NCI-H1694 treated with DMSO at 0.1 percent for 48 hours (cell line): ENCODE measurements at places on chromosomes 4 and X.

DNA sequence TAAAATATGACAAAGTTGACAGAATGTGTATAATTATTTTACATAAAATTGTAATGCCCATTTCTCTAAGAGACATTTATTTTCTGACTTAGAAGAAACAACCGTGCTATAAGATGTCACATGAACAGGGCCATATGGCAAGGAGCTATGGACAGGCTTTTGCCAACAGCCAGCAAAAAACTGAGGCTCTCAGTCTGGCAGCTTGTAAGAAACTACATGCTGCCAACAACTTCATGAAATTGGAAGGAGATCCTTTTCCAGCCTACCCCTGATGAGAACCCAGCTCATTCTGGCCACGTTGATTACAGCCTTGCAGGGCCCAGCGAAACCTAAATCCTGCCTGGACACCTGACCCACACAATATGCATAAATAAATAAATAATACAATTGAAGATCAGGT lies 250.3 kb upstream of the ARSJ start:
- DNase-seq: no peak

DNA sequence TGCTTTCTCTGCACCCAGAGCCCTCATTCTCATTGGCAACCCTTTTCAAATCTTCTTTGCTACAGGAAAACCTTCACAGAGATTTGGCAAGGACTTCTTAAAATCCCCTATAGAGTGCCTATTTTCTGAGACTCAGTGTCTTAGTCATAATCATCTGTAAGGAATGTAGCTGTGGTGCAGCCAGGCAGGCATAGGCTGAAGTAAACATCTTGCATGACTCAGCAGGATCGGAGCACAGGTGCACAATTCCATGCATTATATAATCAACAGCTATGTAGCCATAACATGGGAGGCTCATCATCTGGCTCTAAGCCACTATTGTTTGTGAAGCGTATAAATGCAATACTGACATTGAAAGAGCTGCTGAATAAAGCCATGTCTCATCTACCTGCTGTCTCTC lies 368.8 kb downstream of the MAGEE1 start:
- DNase-seq: no peak

- no peak for DNase-seq
These were observed 3.3 kb downstream of the KCND1 start for GRCh38 chrX:48968377-48968776.

DNA sequence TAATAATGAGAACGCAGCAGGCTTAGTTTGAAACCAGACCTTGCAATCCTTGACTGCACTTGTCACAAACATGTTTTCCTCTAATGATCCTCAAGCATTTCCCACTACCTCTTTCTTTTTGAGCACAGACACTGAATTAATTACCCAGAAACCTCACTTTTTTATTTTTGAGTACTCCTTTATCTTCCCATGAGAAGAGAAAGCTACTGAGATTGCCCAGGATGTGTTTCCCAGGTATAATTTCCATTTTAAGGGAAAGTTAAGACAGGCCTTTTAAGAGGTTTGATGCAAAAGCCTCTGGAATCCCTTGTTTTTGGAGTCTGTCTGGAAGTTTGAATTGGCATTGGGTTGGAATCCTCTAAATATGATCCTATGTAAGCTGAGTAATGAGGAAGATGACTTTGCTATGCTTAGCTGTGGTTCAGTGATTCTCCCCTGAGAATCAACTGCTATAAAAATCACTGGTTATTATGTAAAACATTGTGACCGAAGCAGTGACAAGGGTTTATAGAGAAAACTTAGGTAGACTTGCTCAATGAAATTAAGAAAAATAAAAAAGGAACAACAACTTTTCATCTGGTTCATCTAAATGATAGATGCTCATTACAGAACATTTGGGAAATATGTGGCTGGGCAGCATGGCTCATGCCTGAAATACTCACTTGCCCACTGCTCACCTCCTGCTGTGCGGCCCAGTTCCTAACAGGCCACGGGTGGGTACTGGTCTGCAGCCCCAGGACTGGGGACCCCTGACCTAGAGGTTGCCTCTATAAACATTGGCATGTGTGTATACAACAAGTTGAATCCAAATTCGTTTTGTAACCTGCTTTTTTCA lies 10.8 kb upstream of the RHOH start:
- DNase-seq: no peak

DNA sequence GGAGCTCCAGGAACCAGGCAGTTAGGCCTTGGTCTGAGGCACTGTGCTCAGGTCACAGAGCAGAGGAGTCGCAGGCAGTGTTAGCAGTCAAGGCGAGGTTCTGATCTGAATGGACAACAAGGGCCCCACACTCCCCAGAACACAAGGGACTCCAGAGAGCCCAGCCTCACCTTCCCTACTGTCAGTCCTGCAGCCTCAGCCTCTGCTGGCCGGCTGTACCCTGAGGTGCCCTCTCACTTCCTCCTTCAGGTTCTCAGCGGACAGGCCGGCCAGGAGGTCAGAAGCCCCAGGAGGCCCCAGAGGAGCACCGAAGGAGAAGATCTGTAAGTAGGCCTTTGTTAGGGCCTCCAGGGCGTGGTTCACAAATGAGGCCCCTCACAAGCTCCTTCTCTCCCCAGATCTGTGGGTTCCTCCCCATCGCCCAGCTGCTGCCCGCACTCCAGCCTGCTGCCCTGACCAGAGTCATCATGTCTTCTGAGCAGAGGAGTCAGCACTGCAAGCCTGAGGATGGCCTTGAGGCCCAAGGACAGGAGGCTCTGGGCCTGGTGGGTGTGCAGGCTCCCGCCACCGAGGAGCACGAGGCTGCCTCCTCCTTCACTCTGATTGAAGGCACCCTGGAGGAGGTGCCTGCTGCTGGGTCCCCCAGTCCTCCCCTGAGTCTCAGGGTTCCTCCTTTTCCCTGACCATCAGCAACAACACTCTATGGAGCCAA lies 26.2 kb downstream of the MAGEA9 start:
- DNase-seq: no peak

GRCh38 chr4:120750152-120750525 lies 172.4 kb downstream of the PRDM5 start:
- no peak for DNase-seq

GRCh38 chr4:118981839-118982381 lies 93.3 kb downstream of the SYNPO2 start:
- peak; percentile 59 for DNase-seq

DNA sequence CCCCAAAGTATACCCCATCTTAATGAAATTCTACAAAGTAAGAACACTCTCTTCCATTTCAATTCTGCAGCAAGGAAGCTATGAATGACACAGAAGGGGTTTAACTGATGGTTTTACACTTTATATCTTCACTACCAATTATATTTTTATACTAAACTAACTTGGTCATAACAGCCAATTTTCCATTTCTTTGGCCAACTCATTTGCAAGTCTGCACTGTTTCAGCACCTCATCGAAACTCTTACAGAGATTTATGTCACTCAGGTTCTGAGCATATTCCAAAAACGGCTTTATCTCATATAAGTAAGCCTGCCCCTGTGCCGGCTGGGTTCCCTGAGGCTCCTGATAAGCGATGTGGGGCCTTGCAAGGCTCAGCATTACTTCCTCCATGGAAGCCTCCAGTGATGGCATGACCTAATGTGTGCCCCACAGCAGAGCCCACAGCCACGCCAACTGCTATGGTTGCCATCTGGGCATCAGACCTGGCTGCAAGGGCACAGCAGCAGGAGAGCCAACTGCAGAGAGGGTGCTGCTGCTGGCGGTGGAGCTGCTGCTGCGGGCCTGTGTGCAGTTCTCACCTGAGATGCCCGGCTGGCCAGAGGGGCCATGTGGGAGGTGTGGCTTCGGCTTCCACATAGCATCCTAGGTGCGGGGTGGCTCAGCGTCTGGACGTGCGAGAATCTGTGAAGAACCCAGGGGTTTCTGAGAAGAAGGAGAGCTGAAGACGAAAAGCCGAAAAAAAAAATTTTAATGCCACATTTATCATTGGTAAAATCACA lies 13.4 kb upstream of the IBSP start:
- no peak for DNase-seq

DNA sequence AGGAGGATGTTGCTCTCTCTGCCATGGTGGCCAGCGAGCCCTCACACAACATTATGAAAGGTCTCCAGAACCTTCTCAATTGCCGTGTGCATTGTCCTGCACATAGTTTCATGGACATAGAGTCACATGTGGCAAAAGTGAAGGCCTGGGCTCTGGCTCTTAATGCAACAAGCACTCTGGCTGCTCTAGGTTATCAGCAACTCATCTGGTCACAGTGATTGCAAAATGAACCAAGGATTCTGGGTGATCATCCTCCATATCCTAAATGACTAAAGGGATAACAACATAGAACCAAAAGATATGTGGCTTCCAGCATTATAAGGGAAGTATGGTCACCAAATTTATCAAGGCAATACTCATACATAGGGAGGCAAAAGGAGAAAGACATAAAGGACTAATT lies 175.2 kb downstream of the MGST2 start:
- DNase-seq: no peak

- DNase-seq: no peak
These were observed 81.3 kb downstream of the STOX2 start for GRCh38 chr4:183986291-183986970.

- DNase-seq: no peak
These were observed 1.6 kb upstream of the GSX2 start for GRCh38 chr4:54098375-54098774.

- no peak for DNase-seq
These were observed 190.8 kb downstream of the HTR2C start for GRCh38 chrX:114774691-114775090.

DNA sequence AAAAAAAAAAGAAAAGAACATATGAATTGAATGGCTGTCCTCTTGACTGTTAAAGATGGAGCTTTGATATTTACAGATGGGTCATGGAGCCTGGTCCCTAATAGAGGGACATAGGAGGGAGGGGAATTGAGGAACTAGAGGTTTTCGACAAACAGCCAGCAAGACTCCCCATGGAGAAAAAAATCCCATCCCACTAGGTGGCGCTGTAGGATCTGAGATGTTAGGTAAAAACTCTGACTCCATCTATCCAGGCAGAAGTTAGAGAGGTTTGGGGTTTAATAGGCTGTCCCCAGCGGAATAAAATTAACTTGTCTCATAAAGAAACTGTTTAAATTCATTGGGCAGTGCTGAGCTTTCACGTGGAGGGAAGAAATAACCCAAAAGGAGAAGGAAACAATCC lies 45.9 kb downstream of the HMGB2 start:
- DNase-seq: peak; percentile 23

DNA sequence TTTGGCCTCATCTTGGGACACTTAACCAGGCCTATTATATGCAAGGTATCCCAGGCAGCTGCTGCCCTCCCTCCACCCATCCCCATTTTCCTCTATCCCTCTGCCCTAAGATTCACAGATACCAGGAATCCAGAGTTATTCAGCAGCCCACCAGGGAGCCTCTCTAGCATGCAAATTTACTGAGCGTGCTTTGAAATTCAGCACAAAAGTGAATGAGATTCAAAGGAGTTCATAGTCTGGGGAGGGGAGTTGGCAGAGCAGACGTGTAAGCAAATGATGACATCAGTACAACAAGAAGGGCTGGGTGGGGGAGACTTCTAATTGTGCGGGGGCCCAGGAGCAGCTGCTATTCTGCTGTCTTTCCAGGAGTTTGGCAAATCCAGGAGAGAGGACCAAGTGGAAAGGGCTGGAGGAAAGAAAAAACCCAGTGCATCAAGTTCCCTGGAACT lies 1.7 kb upstream of the MTM1 start:
- DNase-seq: no peak

DNA sequence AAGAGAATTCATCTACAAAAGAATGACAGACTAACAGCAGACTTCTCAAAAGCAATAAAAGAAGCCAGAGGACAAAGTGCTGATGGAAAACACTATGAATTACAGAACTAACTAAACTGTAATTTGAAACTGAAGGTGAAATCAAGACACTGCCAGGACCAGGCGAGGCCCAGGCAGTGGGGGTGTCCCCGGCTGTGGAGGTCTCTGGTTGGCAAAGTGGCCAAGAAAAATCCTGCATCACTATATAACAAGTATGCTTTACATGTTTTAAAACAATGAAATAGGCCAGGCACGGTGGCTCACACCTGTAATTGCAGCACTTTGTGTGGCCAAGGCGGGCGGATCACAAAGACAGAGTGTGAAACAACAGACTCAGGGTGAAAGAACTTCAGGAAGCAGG lies 32.9 kb downstream of the CHM start:
- no peak for DNase-seq

DNA sequence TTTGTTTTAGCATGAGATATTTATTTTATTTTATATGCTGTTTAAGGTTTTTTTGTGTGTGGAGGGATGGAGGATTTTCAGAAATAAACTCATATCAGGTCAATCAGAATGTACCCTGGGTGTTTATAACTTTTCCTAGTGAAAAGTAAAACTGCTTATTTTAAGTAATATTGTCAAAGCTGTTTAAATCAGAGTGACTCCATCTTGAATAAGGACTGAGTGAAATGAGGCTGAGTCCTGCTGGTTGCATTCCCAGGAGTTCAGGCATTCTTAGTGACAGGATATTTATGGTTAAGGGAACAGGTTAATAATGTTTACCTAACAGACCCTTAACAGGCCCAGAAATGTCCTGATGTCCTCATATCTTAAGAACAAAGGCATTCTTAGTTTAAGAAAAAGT lies 1160.9 kb upstream of the PCDH7 start:
- DNase-seq: no peak

GRCh38 chr4:155367608-155368007 lies 9.2 kb downstream of the MAP9 start:
- DNase-seq: no peak

DNA sequence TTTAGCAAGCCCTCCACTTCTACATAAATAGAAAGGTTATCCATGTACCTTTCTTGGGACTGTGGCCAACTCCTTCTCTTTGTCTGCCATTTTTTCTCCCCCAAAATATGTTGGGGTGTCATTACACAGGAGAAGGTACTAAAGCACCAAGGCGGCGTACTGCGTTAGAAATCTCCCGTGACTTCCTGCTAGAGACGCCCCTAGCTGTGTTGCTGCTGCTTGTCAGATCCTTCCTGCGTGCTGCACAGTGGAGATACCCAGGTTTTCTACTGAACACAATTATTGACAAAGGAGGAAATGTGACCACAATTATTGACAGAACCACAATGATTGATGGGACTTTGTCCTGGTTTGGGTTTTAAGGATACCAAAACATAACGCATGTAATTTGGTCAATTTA lies 97.7 kb downstream of the EFHC2 start:
- DNase-seq: no peak

GRCh38 chr4:46886711-46887110 lies 22.3 kb downstream of the COX7B2 start:
- DNase-seq: no peak

DNA sequence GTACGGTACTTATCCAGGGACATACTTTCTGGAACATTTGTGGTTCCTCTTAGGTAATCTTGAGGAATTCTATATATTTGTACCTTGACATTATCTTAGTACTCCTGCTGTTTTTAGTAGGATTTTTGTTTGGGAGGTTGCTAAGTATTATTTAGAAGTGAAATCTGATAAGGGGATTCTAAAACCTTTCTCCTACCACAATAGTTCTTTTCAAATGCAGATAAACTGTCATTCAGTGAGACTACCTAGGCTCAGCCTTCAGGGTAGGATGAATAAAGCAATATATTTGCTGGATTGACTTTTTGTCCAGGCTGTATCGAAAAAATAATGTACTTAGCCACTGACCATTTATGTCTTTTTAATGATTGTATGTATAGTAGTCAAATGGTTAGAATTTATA lies 25.4 kb downstream of the DIAPH2 start:
- no peak for DNase-seq
